ENCODE measurements at places on chromosomes 3 and 15. TPM values are rescaled to one million over a fixed set of nuclear protein-coding genes. Genes with fewer than 3 reads are reported as not detected.

- H3K27ac ChIP-seq, result no peak overlapping the region
- no peaks in the 10 kb centered on the region for H3K36me3 ChIP-seq
- no peak for DNase-seq
- H3K4me1 ChIP-seq, result no peaks in the 10 kb centered on the region
Measured at GRCh38 chr15:20294651-20295237, 246.9 kb downstream of the GOLGA6L6 start.

MCTP2 gene
- total RNA-seq, result 6.2 TPM

GRCh38 chr3:53581671-53582070 lies 87.3 kb downstream of the CACNA1D start:
- no peaks in the 10 kb centered on the region for H3K36me3 ChIP-seq
- no peak for DNase-seq
- H3K4me1 ChIP-seq, result peaks cover 18% of the 10 kb centered on the region
- no peaks in the 10 kb centered on the region for H3K27me3 ChIP-seq

DNA sequence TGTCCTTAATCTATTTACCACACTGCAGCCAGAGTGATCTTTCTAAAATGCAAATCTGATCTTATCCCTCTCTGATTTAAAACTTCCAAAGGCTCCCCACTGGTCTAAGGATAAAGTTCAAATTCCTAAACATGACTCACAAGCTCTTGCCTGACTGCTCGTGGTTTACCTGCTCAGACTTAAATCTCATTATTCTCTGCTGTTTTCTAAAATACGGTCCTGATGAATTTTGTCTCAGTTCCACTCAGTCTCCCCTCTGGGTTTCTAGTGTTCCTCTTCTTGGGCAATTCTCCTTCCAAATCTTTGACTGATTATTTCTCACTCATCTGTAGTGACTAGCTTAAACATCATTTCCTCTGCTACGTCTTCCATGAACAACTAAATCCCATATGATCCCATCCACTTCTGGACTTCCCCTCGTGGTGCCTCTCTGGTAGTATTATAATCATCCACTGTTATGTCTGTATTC lies 108.3 kb downstream of the P3H2 start:
- no peaks in the 10 kb centered on the region for H3K4me1 ChIP-seq
- H3K4me3 ChIP-seq, result no peak overlapping the region
- no peaks in the 10 kb centered on the region for H3K27me3 ChIP-seq
- no peak for DNase-seq
- no peaks in the 10 kb centered on the region for H3K36me3 ChIP-seq

DNA sequence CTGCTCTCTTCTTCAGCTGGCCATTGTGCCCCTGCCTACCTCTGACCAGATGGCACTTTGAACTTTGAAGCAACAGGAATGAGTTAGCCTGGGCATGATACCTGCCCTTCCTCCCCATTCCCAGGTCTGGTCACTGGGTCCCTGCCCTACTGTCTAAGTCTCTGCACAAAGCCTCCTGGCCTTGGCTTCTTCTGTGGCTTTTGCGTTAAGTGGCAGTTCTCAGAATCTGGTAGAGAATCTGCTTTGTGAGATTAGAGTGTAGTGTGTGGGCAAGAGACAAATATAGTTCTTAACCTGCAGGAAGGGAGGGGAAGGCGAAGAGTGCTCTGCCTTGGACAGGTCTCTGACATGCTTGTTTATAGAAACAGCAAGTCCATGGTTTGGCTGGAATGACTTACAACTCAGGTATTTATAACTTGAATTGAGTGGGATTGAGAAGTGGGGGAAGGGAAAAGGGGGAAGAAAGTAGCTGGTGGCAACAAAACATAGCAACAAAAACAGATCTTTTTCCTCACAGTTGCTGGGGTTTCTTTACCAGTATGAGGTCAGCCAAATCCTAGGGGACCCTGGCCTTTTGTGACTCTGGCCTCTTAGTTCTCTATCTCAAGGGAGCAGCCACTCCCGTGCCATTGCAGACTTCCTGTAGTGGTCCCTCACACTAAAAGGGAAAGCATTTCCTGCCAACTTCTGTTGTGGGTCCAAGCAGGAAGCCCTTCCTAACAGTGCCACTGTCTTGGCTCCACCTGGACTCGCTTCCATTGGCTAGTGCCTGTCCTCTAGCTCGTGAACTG lies 16.7 kb downstream of the MAPKBP1 start:
- no peak overlapping the region for H3K4me3 ChIP-seq
- H3K27ac ChIP-seq, result no peak overlapping the region
- no peaks in the 10 kb centered on the region for H3K36me3 ChIP-seq
- no peak for DNase-seq
- H3K4me1 ChIP-seq, result peaks cover 4% of the 10 kb centered on the region
- H3K27me3 ChIP-seq, result no peaks in the 10 kb centered on the region

DNA sequence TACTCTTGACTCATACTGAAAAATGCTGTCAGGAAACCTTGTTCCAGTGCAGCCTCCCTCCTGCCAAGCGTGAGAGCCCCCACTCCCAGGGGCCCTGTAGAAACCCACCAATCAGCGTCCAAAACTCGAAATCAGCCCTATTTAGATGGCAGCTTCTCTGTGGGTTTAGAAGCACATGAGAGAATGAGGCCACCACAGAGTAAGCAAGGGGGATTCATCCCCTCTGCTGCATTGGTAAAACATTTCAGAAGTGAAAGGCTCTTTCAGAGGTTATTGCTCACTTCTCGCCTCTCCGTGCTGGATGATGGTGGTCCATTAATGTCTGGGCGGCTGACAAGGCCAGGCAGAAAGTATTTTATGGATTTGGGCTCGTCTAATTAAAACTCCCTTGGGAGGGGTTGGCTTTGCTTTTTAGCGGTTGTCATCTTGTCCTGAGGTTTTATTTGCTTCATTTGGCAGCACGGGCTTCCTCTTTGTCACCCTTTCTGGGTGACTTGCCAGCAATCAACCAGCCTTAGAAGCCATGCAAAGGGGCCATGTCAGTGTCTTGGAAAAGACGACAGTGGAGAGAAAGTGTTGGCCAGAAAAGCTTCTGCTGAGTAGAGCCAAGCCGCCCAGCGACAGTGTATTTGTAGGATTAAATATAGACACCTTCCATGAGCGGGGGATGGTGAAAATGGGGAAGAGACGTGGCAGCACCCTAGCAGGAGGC lies 145.5 kb downstream of the ATP10A start:
- H3K36me3 ChIP-seq, result peaks cover 4% of the 10 kb centered on the region
- H3K27ac ChIP-seq, result peak overlapping the region; percentile 25
- H3K27me3 ChIP-seq, result no peaks in the 10 kb centered on the region

DNA sequence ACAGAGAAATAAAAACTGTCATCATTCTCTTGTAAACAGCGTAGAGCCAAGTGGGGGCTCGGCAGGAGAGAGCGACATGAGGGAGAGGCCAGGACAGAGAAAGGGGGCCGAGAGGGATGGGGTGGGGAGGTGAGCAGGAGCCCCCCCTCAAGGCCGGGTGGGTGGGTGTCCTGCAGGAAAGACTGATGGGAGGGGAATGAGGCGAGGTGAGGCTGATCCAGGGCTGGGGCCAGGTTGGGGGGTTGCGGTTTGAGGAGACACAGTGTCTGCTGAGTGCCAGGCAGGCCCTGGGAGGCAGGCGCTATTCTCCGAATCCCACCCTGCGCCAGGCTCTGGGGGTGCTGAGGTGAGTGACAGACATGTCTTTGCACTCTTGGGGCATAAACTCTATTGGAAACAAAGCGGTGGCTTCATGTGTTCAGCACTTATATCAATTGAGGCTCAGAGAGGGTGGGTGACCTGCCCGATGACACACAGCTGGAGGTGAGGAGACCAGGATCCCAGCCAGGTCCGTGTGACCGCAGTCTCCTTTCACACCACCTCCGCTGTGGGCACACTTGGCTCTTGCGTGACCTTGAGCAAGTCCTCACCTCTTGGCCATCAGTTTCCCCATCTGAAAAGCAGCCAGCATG lies 19.6 kb upstream of the CSPG4 start:
- peaks cover 19% of the 10 kb centered on the region for H3K36me3 ChIP-seq
- H3K4me1 ChIP-seq, result peaks cover 34% of the 10 kb centered on the region
- DNase-seq, result no peak
- peak overlapping the region; percentile 61 for H3K27ac ChIP-seq
- no peaks in the 10 kb centered on the region for H3K27me3 ChIP-seq
- no peak overlapping the region for H3K4me3 ChIP-seq

- no peak overlapping the region for H3K4me3 ChIP-seq
- H3K36me3 ChIP-seq, result no peaks in the 10 kb centered on the region
- no peaks in the 10 kb centered on the region for H3K27me3 ChIP-seq
- H3K4me1 ChIP-seq, result no peaks in the 10 kb centered on the region
- no peak for DNase-seq
Measured at GRCh38 chr3:67418426-67419217, 235.8 kb downstream of the SUCLG2 start.

DNA sequence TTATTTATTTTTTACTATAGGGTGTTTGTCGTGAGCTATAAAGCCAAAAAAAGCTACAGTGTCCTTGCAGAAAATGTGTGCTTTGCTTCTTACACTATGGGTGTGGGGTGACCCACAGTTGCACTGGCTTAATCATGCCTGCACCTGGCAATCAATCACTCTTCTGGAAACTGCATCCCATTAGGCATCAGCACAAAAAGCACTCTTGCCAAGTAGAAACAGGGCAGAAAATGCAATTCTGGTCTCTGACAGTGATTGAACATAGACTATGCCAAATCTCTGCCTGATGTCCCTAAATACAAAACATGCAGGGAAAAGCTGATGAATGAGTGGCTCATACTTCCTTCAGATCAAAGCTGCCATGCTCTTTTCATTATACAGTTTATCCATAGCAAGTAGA lies 30.4 kb upstream of the PLAAT1 start:
- H3K4me1 ChIP-seq, result no peaks in the 10 kb centered on the region
- H3K36me3 ChIP-seq, result no peaks in the 10 kb centered on the region
- no peak overlapping the region for H3K4me3 ChIP-seq
- no peaks in the 10 kb centered on the region for H3K27me3 ChIP-seq
- peak; percentile 64 for DNase-seq

SLC28A2 gene
- not detected for total RNA-seq

DNA sequence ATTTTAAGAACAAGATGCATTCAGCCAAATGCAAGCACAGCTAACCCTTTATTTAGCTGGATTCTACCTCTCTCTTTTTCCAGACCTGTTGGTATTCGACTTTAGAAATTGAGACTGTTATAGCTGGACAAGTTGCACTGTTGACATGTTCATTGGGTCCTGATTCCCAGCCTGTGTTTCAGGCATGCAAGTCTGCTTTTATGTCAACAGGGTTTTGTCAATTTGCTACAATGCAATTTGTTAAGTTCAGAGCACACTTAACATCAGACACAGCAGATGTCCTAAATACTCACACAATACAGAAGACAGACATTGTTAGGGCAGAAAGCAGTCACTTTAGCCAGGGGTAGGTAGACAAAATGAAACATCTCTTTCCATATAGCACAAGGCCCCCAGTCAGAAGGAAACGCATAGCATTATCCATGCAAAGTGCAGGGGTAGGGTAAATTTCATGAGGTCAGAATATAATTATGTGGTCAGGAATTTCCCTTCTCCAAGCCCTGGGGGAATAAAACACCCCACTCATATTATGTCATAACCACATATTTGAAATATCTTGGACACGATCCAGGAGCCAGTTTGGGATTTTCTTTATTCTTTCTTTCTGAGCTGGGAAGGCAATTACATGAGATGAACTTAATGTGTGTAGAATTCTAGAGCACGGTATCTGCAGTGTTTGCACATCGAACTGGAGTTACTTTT lies 504.1 kb downstream of the NTRK3 start:
- H3K4me1 ChIP-seq, result no peaks in the 10 kb centered on the region
- DNase-seq, result peak; percentile 58
- no peak overlapping the region for H3K4me3 ChIP-seq
- H3K36me3 ChIP-seq, result no peaks in the 10 kb centered on the region
- H3K27me3 ChIP-seq, result no peaks in the 10 kb centered on the region
- peak overlapping the region; percentile 75 for H3K27ac ChIP-seq

GPR62 gene
- total RNA-seq, result 4.6 TPM
